ENCODE measurements at places on chromosomes 12 and 14.
A peak's percentile ranks its signal among the peaks of the same experiment; 100 is the strongest.

DNA sequence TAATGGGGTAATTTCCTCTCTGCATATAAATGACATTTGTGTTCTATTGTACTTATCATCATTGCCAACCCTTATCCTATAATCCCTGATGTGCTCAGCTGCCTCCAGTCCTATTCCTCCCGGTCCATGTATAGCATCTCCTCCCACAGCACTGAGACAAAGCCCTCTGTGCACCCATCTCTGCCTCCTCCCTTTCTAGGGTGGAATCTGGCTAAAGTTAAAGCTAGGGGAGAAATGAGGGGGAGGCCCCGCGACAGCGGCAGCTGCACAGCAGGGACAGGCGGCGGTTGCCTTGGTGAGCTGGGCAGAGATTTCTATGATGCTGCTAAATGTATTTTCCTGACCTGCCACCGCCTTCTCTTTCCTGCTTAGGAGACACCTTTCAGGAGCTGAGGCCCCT lies 12.8 kb upstream of the ZDHHC22 start:
- DNase-seq = no peak

- no peak for DNase-seq
These were observed 277.9 kb upstream of the FLRT2 start for GRCh38 chr14:85252011-85252410.

- no peak for DNase-seq
These were observed 18.2 kb upstream of the FAIM2 start for GRCh38 chr12:49921936-49922335.

GRCh38 chr12:58896278-58896677 lies 24.0 kb downstream of the LRIG3 start:
- DNase-seq = no peak

- no peak for DNase-seq
These were observed 1.6 kb downstream of the LRP1 start for GRCh38 chr12:57129889-57130288.

- no peak for DNase-seq
These were observed 120.1 kb upstream of the MAX start for GRCh38 chr14:65222440-65222858.

DNA sequence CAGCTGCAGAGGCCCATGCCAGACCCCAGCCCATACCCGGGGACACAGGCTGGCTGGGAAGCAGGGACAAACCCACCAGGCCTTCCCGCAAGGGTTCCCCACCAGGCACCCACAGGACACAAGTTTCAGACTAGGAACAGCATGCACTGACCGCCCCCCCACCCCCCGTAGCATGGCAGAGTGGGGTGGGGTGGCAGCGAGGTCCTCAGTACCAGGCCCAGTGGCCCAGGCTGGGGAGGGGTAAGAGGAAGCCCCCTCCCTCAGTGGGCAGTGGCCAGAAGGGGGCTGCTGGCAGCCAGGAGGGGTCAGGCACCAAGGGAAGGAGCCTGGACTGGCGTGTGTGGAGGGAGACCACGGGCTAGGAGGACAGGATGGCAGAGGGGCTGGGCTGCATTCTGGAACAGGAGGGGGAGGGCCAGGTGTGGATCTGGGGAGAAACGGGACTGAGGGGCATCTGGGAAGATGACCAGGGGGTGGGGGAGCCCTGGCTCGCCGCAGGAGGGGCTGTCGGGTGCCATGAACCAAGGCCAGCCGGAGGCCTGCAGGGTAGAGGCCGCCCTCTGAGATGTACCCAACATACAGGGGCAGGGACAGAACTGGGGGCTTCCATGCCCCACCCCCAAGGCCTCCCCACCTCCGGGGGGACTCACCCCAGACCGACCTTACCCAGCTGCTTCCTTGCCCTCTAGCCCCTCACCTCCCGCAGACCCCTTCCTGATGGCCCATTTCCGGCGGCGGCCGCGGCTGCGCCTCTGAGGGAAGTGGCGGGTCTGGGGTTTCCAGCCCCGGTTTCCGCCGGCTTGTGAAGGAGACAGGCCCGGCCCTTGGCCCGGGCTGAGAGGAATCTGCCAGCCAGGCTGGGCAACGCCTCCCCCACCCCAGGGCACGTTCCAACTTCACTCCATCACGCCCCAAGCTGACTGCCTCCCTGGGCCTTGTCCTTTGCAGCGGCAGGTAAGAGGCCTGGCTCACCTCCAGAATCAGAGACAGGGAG lies 5.6 kb upstream of the JAG2 start:
- DNase-seq = no peak

DNA sequence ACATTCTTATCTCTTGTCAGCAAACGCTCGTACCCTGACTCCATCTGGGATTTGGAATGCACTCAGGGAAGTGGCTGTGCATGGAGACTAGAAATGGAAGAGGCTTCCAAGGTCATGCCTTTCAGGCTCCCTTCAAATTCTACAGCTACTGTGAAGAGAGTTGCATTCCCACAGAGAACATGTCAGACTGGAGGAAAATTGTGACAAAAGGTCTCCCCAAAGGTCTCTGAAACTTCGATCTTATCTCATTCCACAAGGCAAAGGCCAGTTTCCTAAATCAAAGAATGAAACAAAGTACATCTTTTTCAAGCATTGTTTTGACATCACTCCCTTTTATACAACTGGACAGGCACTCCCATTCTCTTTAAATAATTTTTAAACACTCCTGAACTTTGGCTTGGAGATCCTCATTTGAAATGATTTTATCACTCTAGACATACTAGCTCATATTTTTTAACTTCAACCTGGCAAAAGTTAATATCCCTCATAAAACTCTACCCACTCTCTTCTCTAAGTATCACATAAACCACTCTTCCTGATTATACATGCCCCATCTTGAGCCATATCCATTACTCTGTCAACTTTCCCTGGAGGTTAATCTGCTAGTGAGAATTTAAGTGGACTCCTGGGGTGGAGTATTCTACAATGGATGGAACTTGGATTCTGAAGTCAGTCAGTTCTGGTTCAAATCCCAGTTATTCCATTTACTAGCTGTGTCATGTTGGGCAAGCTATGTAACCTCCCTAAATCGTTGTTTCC lies 218.1 kb upstream of the HMGA2 start:
- DNase-seq = no peak

GRCh38 chr14:95304342-95304741 lies 15.4 kb downstream of the CLMN start:
- no peak for DNase-seq

GRCh38 chr12:62599854-62600437 lies 133.3 kb downstream of the MON2 start:
- no peak for DNase-seq

- DNase-seq = no peak
These were observed 131.3 kb downstream of the ZFP36L1 start for GRCh38 chr14:68661226-68662225.

- no peak for DNase-seq
These were observed 3.9 kb upstream of the GPX2 start for GRCh38 chr14:64946310-64947045.

GRCh38 chr12:104180374-104180773 lies 35.2 kb upstream of the TXNRD1 start:
- no peak for DNase-seq

DNA sequence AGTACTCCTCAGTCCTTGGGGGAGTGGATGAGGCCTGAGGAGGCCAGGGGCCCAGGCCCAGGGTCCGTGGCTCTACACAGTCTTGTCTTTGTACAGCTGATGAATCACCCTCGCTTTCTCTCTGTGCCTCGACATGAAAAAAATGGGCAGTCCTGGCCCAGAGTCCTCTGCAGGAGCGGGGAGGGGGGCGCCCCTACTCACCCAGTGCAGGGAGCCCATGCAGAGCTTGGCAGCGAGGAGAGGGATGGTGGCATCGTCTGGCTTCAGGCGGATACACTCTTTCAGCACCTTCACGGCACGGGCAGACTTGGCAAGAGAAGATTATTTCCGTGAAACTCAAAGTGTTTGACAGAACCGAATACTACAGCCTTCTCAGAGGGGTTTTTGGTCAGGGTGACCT lies 159.3 kb downstream of the TTC7B start:
- no peak for DNase-seq

GRCh38 chr14:50061664-50062437 lies 54.5 kb downstream of the VCPKMT start:
- DNase-seq = no peak

DNA sequence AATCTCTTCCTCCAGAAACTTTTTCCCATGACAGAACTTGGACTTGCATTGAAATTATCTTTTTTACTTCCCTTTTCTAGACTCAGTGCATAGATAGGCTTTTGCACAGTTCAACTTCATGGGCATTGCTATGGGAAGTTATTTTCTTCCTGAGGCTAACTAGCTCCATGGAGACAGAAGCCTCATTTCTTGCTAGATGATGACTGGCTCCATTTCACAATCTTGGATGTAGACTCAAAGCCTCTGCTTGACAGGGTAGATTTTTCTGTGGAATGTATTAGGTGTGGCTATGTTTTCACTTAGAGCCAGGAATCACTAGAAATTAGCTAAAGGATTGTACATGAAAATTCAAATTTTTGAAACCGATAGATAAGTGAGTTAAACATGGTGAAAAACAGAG lies 884.1 kb upstream of the MGAT4C start:
- no peak for DNase-seq

- DNase-seq = no peak
These were observed 17.8 kb downstream of the RASSF8 start for GRCh38 chr12:25976289-25976688.

DNA sequence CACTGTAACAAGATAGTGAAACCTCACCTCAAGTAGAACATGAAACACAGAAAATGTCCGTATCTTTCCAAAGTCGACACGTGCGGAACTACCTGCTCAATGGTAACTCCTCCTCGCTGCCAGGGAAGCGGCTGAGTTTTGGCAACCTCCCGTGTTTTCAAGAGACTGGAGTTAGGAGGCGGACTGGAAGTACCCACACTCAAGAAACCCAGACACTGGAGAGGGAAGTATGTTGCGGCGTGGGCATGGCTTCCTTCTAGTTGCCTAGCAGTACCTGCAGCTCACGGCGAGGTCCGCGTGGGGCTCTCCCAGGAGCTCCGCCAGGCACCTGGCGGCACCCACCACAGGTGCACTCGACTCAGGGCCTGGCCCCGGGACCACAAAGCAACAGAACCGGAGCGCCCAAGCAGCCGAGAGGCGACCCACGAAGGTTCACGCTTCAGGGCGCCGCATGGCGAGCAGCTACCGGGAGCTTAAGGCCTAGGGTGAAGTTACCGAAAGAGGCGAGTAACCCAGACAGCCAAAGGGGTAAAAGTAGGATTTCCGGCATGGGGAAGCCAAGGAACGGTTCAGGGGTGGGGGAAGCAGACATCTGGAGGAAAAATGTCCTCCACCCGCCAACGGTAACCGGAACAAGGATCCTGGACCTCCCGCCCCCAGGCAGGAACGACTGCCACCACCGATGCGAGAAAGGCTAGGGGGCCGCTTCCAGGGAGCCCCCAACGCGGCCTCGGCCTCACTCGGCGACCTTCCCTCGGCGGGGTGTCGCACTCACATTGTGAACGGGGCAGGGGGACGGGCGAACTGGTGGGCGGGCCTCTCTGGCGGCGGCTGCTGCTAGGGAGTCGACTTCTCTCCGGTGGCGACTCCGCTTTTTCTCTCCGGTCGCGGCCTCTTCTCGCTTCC lies 608 bp downstream of the PTGES3 start:
- no peak for DNase-seq

- DNase-seq = peak; percentile 91
These were observed 48.8 kb upstream of the VRK1 start for GRCh38 chr14:96748362-96748761.

- DNase-seq = no peak
These were observed 240.0 kb downstream of the MDGA2 start for GRCh38 chr14:47435331-47435965.

DNA sequence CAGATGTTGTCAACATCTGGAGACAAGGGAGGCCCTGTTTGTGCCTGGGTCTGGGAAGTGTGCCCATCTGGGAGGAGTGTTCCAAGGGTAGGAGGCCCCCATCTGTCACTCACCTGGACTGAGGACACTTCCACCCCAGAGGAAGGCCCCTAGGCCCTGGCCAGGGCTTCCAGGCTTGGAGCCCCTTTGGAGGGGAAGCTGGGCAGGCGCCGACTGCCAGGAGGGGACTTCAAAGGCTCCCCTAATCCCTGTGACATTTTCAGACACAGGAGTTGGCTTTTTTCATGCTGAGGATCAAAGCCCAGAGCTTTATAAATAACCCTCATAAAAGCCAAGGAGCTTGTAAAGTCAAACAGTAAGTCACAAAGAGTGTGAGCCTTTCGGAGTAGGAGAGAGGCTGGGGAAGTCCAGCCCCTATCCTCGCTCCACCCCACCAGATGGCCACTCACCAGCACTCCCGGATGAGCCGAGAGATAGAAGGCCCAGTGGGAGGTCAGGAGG lies 17.6 kb upstream of the FAM222A start:
- no peak for DNase-seq

GRCh38 chr14:30725763-30726162 lies 103.6 kb downstream of the SCFD1 start:
- no peak for DNase-seq

- DNase-seq = peak; percentile 13
These were observed 85.1 kb downstream of the DERA start for GRCh38 chr12:15996254-15996653.

GRCh38 chr12:89417246-89417977 lies 65.1 kb upstream of the DUSP6 start:
- no peak for DNase-seq

- DNase-seq = no peak
These were observed 33.0 kb downstream of the METAP2 start for GRCh38 chr12:95506707-95507523.

DNA sequence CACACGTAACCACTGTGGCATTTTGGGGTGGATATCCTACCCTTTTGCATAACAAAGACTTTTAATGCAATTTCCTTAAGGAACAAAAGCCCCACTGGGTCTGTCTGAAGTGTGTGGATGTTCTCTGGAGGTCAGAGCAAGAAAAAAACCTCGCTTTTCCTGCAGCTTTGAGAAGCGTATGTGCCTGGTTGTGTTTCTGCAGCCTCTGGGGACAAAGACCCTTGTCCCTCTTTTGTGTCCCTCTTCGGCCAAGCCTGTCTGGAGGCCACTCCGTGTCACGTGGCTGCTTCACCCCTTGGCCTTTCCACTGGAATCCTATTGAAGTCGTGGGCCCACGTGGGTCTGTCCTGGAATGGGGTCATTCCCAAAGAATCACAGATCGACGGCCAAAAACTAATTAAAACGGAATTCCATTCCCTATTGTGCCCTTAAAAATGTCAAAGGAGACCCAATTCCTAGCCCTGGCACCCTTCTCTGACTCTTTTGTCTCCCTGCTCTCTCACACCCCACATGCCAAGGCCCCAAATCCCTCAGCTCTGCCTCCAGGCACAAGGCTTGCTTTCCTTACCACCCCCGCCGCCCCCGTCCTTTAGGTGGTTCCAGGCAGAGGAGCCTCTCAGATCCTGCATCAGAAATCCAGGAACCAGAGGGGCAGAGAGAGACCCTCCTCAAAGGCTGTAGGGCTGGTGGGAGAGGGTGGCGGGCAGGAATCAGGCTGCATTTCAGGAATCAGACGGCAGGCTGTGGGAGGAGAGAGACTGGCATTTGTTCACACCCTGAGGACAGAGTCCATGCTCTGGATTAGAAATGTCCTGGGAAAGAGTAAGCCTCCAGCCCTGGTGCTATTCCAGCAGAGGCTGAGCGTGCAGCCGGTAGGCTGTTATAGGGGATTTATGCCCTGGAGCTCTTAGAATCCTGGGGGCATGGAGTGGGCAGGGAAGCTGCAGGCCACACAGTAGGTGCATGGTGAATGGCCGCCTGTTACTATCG lies 12.6 kb upstream of the CYP46A1 start:
- DNase-seq = no peak

- no peak for DNase-seq
These were observed 20.1 kb upstream of the KRT86 start for GRCh38 chr12:52254180-52254964.
